ENCODE measurements at places on chromosomes 2 and 18. TPM values are rescaled to one million over a fixed set of nuclear protein-coding genes. Genes with fewer than 3 reads are reported as not detected.

C18orf32 gene
- polyA plus RNA-seq: 35.7 TPM

DNA sequence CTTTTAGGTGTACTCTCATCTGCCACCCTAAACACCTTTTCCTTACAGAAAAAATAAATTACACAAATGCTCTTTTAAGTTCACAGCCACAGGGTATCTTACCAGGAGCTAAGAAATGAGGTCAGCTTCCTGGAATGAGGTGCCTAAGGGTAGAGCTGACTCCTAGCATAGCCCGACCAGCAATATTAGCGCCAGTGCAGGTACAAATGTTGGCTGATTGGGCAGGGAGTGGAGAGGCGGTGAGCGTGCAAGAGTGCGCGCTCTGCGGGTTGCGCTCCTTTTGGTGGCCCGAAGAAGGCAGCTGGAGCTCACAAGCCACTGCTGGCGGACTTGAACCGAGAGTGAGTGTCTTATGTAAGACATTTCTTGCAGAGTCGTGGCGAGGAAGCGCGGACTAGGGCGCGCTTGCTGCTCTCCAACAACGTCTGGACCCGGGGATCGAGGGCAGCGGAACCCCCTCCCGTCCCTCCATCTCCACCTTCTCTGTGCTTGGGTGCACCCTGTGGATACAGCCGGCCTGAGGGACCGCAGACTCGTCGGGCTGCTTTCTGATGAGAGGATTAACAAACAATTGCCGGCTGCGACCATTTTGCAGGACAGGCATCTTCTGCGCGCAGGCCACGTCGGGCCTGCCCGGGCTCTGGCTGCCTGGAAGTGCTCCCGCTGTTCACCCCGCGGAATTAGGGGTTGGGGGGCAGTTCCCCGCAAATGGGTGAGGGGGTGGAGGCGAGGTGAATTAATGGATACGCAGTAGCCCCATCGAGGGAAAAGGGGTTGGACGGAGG is 17.3 kb downstream of the BOLA3 start:
- DNase-seq: peak; percentile 21

GRCh38 chr2:177603181-177603580 is 210.6 kb downstream of the AGPS start:
- no peak for DNase-seq

ERFE gene
- polyA plus RNA-seq: 0.27 TPM

GRCh38 chr2:199814817-199815211 is 36.2 kb downstream of the FTCDNL1 start:
- DNase-seq: no peak

DNA sequence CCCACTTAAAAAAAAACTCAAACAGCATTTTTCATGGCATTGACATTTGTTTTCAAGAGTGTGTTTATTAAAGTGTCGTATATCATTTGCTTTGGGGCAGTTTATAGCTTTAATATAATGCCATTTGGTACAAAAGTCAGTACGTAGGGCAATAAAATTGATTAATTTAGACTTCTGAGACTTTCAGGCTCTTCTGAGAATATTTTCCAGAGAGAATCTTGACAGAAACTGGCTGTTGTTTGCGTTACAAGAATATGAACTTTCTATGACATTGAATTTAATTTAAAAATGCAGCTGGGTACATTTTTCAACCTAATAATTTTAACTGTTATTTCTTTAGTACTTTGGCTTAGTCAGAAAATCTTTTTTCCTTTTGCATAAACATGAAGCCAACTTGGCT is 98.9 kb downstream of the RNF144A start:
- no peak for DNase-seq

DNA sequence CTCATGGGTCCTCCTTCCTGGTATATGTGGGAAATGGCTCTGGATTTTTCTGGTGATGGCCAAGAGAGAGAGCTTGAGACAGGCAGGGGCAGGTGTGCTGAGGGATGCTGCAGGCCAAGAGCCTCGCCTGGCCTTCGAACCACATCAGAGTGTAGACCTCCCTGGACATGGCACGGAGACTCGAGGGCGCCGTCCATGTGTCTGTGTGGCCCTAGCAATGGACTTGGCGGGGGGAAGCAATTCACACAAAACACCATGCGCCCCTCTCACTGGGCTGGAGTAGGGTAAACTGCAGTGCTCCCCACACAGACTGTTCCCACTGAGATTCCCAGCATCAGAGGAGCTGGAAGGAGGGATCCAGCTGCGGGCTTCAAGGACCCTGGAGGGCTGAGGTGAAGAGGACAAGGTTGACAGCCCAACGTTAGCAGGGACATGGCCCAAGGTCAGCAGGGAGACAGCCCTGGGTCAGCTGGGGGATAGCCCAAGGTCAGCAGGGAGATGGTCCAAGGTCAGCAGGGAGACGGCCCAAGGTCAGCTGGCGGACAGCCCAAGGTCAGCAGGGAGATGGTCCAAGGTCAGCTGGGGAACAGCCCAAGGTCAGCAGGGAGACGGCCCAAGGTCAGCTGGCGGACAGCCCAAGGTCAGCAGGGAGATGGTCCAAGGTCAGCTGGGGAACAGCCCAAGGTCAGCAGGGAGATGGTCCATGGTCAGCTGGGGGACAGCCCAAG is 75.4 kb upstream of the HDAC4 start:
- DNase-seq: no peak

- no peak for DNase-seq
Measured at GRCh38 chr2:237405605-237406004, 8.4 kb downstream of the COL6A3 start.

DNA sequence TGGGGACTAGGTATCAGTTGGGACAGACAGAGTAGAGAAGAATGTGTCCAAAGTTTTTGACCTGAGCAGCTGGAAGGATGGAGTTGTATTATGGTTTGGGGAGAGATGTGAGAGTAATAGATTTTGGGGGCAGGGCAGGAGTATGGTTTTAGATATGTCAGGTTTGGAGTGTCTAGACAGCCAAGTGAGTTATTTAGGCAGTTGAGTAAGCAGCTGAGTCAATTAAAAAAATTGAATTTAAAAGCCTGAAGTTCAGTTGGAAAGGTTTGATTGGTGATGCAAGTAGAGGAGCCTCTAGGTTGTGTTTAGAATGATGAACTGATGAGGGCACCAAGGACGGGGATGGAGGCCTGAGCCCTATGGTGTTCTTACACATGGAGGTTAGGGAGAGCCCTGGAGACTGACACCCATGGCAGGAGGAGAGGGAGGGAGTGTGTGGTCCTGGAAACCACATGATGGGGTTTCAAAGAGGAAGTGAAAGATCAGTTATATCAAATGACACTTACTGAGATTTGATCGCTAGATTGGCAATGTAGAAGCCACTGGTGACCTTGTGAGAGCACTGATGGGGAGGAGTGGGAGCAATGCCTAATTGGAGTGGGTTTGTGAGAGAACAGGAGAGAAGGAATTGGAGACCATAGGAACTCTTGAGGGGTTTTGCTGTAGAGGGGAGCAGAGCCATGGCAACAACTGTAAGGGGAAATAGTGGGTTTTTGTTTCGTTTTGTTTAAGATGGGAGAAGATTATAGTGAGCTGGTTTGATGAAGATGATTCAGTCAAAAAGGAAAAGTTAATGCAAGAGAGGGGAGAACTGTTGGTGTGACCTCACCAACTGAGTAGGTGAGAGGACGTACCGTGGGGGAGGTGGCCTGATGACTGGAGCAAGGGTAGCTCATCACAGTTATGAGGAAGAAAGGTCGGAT is 10.3 kb downstream of the ITGA6 start:
- DNase-seq: no peak

TEKT4 gene
- not detected for polyA plus RNA-seq

DNA sequence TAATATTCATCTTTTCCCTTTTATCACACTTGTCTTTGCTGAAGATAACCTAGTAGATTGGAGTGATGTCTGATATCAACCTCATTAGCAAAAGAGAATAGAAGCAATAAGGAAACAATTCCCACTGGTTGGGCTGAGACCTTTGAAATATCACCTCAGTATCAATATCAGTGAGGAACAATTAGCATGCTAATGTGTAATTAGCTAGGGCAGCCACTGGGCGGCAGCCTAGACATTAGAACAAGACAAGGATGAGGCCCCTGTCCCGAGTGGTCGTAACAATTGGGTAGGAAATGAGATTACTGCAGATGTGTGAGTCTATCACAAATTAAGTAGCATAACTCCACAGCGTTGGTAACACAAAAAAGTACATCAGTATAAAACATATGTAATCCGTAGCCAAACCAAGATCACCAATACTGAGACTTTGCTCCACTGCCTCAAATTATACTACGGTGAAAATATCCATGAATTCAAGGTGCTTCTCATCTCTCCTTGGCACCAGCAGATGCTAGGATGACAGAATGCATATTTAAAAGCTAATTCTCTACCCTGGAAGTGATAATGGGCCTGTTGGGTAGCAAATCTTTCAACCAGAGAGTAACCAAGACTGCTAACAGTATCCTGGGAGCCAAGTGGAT is 99.1 kb downstream of the ALPK2 start:
- DNase-seq: no peak

- DNase-seq: no peak
Measured at GRCh38 chr2:106030287-106031268, 163.5 kb downstream of the UXS1 start.

- DNase-seq: no peak
Measured at GRCh38 chr2:39723946-39724827, 54.9 kb downstream of the THUMPD2 start.

GRCh38 chr2:150410809-150411208 is 76.7 kb downstream of the RND3 start:
- DNase-seq: no peak

CAPN14 gene
- polyA plus RNA-seq: 2.2 TPM

- no peak for DNase-seq
Measured at GRCh38 chr2:15776629-15776919, 163.8 kb upstream of the MYCN start.

GRCh38 chr2:120239488-120240287 is 13.0 kb upstream of the RALB start:
- no peak for DNase-seq

SAP130 gene
- 13.2 TPM for polyA plus RNA-seq

DNA sequence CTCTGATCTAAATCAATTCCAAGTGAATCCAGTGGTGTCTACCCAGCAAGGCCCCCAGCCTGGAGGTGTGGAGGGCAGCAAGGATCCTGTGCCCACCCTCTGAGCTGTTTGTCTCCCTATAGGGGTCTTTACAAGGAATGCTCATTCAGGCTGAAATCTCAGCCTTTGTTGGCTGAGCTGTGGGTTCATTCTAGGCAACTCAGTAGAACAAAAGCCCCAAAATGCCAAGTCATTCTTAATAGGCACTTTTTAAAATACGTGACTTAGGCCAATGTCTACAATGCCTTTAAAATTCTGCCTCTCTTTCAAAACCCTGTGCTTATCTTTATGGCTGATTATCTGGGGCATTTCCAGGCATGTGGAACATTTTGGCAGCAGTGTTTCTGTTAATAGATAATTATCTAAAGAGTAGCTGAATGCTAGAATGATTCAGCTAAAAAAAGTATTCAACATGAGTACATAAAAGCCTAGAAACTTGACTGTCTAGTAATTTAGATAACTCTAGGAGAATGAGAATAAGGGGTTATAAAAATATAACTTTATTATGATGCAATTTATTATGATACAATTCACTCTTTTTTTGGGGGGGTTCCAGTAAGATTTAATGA is 7.4 kb downstream of the UGT1A6 start:
- DNase-seq: no peak
